T-helper 17 cell (primary cell): ENCODE measurements at places on chromosomes 6 and 20.

GRCh38 chr6:44105146-44105545 is 22.1 kb downstream of the MRPL14 start:
- no peak for DNase-seq

DNA sequence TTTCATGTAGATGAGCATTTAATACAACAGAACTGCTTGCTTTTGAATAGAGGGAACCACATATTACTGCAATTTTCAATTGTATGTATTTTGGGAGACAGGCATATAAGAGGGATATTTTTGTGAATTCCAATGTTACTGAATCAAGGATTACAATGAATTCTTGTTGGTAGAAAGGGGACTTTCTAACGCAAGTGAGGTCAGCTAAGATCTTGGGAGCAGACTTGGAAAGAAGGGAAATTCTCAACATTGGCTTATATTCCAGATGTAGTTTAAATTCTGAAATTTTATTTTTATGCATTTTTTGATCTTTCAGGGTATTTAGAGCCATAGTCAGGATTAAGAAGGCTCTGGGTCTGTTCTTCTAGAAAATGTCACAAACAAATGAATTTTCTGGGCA is 43.3 kb upstream of the CTAGE9 start:
- DNase-seq: no peak

- no peak for DNase-seq
These were observed 2.7 kb upstream of the NKAIN4 start for GRCh38 chr20:63256954-63257353.

- DNase-seq: no peak
These were observed 64.0 kb downstream of the ARHGAP18 start for GRCh38 chr6:129645830-129646579.

GRCh38 chr6:107600936-107601335 is 111.0 kb downstream of the SOBP start:
- DNase-seq: no peak

DNA sequence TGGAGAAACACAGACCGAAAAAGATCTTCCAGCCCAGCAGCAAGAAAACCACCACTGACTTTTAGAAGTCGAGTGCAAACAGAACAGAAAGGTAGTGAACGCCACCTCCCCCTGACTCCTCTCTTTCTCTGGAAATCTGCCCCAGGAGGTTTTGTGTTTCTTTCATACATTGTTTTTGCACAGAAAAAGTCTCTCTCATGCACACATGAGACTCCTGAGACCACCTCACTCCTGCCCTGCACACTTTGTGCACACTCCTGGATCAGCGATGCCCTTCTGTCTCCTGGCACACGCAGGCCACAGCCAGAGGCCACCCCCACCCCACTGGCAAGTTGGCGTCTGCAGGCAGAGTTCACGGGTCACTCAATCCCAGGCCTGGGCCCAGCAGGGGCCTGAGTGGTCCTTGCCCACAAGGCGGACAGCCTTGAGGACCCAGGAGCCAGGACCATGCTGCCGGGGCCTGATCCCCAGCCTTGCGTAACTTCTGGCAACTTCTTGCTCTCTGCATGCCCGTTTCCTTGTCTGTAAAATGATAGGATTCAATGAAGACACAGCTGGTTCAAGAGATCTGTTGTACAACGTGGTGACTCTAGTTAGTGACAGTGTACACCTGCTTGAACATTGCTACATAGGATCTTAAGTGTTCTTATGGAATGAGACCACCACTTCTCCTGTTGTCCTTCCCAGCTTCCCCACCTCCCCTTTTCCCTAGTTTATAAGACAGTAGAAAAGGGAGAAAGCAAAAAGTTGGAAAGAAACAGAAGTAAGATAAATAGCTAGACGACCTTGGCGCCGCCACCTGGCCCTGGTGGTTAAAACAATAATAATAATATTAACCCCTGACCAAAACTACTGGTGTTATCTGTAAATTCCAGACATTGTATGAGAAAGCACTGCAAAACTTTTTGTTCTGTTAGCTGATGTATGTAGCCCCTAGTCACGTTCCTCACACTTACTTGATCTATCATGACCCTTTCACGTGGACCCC is 30.2 kb upstream of the CST7 start:
- no peak for DNase-seq

DNA sequence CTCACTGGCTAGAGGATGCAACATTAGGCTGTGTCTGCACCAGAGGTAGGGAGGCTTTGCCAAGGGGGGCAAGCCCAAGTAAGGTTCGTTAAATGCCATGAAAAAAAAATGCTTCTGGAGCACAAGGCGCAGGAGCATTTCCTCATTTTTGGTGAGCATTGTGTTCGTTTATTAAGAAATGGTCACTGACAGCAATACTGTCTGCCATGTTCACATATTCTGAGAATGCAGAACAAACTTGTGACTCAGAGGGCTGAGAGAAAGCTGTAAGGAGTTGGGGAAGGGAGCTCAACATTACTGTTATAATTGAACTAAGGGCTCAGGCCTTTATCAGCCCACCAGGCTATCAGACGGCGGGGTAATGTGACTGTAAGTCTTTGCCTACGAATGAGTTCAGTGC is 465.4 kb upstream of the BTBD3 start:
- no peak for DNase-seq

DNA sequence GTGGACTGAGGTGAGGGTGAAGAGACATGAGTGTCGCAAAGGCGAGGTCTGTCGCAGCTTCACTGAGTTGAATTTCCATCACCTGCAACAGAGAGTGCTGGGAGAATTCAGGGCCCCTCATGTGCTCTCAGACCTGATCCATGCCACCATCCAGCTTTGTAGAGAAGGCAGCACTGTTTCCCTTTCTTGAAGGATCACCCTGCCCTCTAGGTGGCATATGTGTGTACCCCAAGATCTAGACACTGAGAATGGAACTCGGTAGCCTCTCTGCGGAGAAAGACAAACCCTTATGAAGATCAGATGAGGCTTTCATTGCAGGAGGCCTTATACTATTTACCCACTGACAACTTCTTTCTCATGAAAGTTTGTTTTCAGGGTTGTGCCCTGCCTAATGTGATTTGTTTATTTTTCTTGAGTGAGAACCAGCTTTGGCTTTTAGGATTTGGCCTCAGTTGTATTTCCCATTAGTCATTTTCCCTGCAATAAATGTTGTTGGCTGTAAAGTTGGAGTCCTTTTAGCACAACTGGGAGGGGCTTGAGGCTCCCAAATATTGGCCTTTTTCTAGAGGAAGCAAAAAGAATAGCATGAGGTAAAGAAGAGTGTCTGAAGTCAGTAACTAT is 811.3 kb downstream of the DHX35 start:
- no peak for DNase-seq

- DNase-seq: no peak
These were observed 9.2 kb downstream of the FOXS1 start for GRCh38 chr20:31835977-31836852.

- no peak for DNase-seq
These were observed 84.7 kb upstream of the ADGRF1 start for GRCh38 chr6:47126647-47127391.

GRCh38 chr6:37481711-37482605 is 17.7 kb downstream of the CCDC167 start:
- DNase-seq: no peak

GRCh38 chr6:7629321-7629720 is 39.3 kb downstream of the SNRNP48 start:
- no peak for DNase-seq

GRCh38 chr20:51542571-51543421 is at the start of gene NFATC2:
Gene NFATC2 (minus strand): TSS chr20:51542719. CDS start chr20:51542499, 220 bp downstream.
- peak; percentile 62 for DNase-seq

- no peak for DNase-seq
These were observed 169.2 kb downstream of the DTNBP1 start for GRCh38 chr6:15493437-15494168.

GRCh38 chr6:83096791-83097190 is 29.3 kb downstream of the DOP1A start:
- no peak for DNase-seq

DNA sequence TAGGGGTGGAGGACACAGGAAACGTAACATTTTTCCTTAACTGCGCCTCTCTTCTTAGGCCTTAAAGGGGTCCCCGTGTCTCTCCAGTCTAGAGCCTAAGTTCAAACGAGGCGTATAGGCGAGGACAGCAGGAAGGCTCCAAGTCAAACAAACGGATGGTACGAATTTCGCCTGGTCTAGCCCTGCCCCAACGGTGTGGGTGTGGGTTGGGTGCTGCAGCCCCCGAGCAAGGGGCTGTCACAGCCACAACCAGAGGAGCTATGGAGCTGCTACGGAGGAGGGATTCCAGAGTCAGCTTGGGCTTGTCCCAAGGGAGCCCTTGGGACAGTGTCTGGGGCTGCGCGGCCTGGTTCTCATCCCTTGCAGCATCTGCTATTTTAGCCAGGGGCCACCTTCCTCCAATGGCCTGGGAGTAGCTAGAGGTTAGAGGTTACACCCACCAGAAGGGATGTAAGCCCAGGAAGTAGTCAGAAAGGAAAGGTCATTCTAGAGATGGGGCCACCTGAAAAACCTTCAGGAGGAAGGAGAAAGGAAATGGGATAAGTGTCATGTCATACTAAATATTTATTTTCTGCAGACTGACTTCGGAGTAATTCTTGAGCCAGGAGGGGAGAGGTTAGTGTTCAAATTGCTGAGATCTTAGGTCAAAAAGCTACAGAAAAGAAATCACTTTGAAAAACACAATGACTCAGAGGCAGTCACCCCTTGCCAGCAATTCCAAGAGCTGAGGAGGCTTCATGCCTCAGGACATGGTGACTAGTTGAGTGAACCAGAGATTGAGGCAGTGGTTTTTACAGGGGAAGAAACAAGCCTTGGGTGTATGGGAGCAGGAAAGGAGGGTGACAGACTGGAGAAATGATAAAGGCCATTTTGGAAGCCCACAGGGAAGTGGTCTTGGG is 21.7 kb downstream of the VPS52 start:
- no peak for DNase-seq

GRCh38 chr6:2752477-2753109 is 1.9 kb upstream of the MYLK4 start:
- no peak for DNase-seq

GRCh38 chr20:666877-667276 is 8.7 kb downstream of the SCRT2 start:
- no peak for DNase-seq

DNA sequence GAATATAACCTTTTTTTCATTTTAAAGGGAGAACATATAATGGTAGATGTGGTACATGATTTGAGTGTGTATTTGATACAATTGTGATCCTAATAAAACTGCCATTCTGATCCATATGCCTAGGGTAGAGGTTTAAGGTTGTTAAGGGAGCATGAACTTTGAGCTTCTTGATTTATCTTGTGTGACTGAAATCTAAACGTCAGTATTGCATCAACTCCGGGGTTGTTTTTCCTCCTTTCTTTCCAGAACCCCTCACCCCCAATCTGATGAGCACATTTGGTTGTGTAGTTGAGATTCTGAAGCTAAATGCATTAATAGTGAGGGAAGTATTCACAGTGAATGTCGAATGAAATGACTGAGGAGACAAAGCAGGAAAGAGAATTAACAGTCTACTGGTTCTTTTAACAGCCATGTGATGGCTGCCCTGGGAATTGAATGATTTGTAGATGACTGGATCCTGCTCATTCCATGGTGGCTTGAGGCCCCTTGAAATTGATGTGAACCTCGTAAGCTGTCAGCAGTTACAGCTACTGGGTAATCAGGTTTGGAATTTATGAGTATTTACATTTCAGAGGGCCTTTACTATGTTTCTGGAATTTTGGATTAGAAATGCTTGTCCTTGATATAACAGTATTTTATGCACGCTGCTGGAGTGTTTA is 44.8 kb downstream of the FARS2 start:
- no peak for DNase-seq

DNA sequence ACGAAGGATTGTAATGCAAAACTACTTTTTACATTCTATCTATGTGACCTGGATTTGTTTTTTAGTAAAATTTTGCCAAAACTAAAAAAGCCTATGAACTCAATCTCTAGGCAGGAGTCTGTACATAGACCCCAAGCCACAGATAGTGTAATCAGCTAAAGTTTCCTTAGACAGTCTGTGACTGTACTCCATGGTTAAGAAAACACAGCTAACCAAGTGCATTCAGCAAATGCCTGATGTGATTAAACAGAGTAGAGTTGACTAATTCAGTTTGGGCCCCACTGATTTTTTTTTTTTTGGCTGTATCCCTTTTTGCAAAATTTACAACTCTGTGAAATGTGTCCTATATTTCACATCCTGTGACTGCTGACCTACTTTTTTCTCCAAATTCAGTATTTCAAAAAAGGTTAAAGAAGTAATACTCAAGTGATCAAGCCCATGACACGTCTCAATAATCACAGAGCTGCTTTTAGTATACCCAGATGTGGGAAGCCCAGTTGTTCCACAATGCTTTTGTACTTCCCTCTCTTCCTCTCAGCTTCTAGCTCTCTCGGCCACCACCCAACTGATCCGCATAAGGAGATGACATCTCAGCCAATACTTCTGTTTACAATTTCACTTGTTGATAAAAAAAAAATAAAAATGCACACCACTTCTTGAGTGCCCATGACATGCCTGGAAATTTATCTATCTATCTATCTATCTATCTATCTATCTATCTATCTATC is 108.8 kb upstream of the TBX18 start:
- no peak for DNase-seq

DNA sequence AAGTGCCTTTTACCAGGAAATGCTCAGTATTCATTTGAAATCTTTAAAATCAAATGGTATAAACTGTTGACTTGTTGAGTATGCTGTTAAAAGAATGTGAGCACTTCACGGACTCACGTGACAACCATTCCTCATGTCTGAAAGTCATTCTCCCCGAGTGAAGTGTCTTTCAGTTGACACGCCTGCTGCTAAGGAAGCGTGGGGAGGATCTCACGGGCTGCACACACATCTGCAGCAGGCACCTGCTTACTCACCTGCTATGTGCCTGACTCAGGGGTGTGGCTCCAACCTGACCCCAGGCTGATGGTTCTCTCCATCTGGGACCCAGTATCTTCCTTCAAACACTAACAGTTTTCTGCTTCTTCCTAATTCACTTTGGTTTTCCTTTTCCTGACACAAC is 32.7 kb downstream of the WDR27 start:
- DNase-seq: no peak

- DNase-seq: no peak
These were observed 86.9 kb downstream of the C6orf118 start for GRCh38 chr6:165222315-165223025.

- DNase-seq: no peak
These were observed 806.6 kb downstream of the C6orf118 start for GRCh38 chr6:164502833-164503232.

DNA sequence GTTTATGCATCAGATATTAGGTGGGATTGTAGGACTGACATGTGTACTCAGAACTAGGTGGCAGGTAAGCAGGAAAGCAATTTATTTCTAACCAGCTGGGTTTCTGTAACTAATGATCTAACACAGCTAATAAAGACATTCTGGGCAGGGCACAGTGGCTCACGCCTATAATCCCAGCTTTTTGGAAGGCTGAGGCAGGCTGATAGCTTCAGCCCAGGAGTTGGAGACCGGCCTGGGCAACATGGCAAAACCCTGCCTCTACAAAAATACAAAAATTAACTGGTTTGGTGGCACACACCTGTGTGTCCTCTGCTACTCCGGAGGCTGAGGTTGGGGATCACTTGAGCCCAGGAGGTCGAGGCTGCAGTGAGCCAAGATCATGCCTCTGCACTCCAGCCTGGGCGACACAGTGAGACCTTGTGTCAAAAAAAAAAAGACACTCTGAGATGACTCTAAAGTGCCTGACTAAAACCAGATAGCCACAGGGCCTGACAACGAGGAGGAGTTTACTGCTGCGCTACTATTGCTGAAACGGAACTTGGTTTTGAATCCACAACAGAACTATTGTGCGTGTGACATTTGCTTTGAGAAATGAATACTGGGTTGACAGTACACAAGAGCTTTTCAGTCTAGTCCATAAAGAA is 29.2 kb upstream of the CEP85L start:
- DNase-seq: no peak

GRCh38 chr20:32967961-32968457 is 36.2 kb downstream of the SUN5 start:
- DNase-seq: peak; percentile 69

GRCh38 chr20:2616634-2617033 is 35.8 kb upstream of the NOP56 start:
- DNase-seq: no peak
